Stimulated activated CD4-positive, alpha-beta T cell treated with anti-CD3 and anti-CD28 coated beads, Interleukin-1b, Interleukin-23, amount 100 ng/mL, for 1 hour (primary cell): ENCODE measurements at places on chromosomes 11 and 22.

GRCh38 chr22:31556627-31557203, 60.4 kb downstream of the SFI1 start:
- DNase-seq = no peak

- no peak for DNase-seq
Measured at GRCh38 chr22:28074526-28074925, 155.5 kb upstream of the PITPNB start.

- no peak for DNase-seq
Measured at GRCh38 chr11:47995360-47995769, 15.0 kb downstream of the PTPRJ start.

GRCh38 chr22:45291061-45291930, 6.5 kb downstream of the UPK3A start:
- no peak for DNase-seq

GRCh38 chr11:117361432-117361831, 33.8 kb downstream of the CEP164 start:
- DNase-seq = no peak

GRCh38 chr11:6245536-6245935, 6.6 kb downstream of the CNGA4 start:
- DNase-seq = no peak

DNA sequence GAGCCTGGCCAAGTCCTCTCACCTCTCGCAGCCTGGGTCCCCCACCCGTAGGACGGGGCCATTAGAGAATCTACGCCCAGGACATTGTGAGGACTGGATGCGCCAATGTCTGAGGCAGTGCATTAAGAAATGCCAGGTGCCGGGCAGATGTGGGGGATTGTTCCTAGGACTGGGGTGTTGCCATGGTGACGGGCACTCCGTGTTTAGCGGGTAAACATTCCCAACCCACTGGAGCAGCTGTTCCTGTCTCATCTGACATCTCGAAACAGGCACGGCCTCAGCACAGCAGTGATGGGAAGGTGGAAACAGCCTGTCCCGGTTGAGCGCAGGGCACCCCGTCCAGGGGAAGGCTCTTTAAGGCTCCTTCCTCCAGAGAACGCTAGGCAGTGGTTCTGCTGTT, 99.6 kb upstream of the RTL6 start:
- DNase-seq = no peak

- DNase-seq = no peak
Measured at GRCh38 chr11:116504541-116505297, 268.1 kb downstream of the BUD13 start.

- DNase-seq = no peak
Measured at GRCh38 chr11:99918761-99919160, 768.3 kb upstream of the ARHGAP42 start.

- DNase-seq = no peak
Measured at GRCh38 chr11:29210426-29210825, 806.4 kb downstream of the KCNA4 start.

- DNase-seq = no peak
Measured at GRCh38 chr11:57394203-57394965, 3.9 kb upstream of the PRG2 start.

DNA sequence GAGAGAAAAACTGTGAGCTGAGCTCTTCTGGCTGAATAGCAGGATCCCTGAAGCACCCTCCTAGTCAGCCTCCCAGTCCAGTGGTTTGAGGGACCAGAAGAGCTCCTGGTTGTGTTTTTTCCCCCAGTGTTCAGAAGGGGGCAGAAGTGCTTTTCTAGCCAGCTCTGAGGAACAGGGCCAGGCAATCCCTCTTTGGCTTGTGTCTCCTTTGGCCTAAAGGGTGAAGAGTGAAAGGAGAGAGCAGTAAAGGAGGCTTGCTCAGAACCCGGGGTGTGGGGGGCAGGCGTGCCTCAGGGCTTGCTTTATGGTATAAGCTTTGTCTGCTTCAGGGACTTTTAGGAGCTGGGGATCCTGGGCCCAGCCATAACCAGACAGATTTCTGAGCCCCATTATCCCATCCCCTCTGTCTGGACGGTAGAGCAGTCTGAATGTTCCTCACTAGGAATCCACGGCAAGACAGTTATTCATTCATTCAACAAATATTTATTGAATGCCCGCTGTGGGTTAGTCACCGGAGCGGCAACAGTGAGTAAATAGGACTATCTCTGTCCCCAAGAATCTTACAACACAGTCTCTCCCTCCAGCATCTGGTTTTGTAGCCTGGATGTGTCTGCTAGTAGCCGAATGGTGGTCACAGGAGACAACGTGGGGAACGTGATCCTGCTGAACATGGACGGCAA, 14.5 kb downstream of the ACP2 start:
- no peak for DNase-seq

DNA sequence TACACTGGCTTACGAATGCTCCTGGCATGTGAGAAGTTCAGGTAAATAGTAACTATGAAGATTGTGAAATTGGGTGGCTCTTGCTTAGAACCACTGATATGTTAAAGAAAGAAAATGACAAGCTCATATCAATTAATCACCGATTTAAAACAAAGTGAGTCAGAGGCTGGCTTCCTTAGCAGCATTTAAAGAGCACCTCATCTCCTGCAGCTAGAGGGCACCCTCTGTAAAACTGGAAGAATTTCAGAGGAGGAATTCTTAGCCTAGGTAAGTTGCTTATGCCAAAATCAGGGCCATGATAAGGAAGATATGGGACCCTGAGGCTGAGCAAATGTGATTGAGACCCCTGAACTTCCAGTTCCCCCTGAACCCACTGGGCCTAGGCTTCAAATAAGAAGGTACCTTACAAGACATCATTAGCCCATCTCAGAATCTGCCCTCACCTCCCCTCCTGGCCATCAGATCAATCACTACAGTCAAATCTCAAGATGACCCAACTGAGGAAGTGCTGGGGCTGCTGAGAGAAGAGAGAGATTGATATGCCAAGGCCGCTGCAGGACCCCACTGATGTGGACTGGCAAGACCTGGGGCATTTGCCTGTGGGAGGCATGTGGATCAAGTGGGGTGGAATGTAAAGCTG, 8.6 kb upstream of the CD3E start:
- DNase-seq = no peak

DNA sequence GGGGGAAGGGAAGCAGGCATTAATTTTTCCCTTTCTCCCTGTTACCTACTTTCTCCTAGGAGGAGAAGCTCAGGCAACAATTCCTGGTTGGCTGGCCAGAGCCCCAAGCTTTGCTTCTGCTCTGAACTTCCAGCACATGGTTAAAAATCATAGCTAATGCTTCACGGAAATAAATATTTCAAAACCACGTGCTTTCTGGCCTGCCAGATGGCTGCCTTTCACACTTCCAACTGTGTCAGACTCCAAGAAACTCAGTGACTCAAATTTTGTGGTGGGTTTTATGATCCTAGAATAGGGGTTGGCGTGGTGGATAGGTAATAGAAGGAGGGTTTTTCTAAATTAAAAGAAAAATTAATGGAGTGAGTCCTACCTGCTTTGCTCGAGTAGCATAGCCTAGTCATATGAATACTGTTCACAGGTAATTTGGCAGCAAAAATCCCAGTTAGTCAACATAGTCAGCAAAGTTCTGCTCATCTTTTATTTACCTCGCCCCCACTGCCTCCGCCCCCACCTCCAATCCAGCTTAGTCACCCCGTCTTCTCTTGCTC, 58.6 kb downstream of the SC5D start:
- no peak for DNase-seq

DNA sequence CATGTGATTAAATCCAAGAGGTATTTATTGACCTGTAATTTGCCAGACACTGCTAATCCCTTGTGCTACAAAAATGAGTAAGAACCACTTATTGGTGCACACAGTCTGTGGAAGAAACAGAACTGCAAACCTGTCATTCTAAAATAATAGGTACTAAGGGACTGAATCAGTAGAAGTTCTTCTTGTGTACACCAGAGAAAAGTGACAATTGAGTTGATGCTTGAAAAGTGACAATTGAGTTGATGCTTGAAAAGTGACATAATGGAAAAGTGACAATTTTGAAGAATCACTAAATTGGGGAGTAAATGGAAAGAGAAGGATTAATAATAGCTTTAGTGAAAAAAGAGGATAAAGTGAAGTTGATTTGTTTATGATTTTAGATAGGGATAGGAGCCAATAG, 56.4 kb downstream of the DKK3 start:
- DNase-seq = no peak

DNA sequence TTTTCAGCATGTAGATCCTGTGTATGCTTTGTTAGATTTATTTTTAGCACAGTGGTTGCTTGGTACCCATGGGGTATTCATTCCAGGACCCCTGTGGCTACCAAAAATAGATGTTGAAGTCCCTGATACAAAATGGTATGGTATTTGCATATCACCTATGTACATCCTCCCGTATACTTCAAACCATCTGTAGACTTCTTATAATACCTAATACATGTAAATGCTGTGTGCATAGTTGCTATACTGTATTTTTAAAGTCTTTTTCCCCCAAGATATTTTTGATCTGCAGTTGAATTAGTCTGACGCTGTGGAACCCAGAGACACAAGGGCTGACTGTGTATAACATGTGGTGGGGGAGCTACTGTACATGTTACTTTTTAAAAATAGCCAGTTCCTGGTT, 101.1 kb downstream of the ATXN10 start:
- DNase-seq = no peak

DNA sequence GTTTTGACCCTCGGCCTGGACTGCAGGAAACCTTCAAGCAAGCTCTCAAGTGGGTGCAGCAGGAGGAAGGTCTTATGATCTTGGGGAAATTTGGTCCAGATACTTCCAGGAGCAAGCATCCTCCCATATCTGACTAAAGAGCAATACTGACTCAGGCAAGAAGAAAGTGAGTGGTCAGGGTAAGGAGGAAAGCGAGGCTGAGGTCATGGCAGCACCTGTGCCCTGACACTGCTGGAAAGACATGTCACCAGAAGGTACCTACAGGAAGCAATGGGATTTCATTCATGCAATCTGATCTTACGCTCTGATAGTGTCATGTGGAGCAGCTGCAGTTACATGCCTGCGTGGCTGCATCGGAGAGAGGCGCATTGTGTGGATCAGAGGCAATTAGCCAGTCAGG, 6.5 kb upstream of the TOP3B start:
- DNase-seq = no peak

- no peak for DNase-seq
Measured at GRCh38 chr22:41768430-41768829, 32.0 kb upstream of the CCDC134 start.

- no peak for DNase-seq
Measured at GRCh38 chr11:111922803-111923202, 4.1 kb downstream of the C11orf52 start.

GRCh38 chr11:107898270-107898669, 30.0 kb upstream of the RAB39A start:
- DNase-seq = no peak

- no peak for DNase-seq
Measured at GRCh38 chr11:119344291-119345010, 2.1 kb downstream of the MFRP start.

- no peak for DNase-seq
Measured at GRCh38 chr11:125082611-125083311, 19.7 kb downstream of the SLC37A2 start.

DNA sequence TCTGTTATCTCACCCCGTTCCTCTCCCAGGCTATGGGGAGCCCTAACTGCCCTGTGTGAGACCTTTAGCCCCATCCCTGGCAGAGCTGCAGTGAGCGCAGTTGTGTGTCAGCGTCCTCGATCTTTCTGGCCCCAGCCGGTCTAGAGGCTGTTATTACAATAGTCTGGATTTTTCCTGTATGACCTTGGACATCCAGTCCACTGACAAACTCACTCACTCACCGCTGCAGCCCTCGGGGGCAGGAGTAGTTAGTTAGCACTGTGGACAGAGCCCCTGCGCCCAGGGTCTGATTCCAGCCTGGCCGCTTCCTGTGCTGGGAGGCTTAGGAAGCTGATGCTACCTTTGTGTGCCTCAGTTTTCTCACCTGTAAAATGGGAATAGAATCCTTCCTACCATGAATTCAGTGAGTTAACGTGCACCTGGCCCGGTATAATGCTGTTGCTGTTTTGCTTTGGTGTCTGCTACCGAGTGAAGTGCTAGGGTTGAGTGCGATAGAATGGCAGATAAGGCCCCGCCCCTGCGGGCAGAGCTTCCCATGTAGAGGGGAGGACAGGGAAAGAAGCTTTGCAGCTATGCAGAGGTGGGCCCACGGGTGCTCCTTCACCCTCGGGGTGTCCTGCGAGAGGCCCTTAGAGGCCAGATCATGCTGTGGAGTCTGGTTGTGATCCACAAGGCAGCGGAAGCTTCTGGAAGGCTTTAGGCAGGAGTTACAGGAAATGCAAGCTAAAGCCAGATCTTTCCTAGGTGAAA, 3.0 kb downstream of the LRP5 start:
- no peak for DNase-seq

- no peak for DNase-seq
Measured at GRCh38 chr11:7186190-7186589, 65.5 kb upstream of the SYT9 start.

- no peak for DNase-seq
Measured at GRCh38 chr11:106958517-106959248, 59.6 kb downstream of the GUCY1A2 start.

GRCh38 chr11:125128450-125128849, 17.0 kb upstream of the TMEM218 start:
- no peak for DNase-seq

GRCh38 chr11:131491503-131491902, 121.1 kb downstream of the NTM start:
- DNase-seq = no peak

GRCh38 chr22:21025266-21025665, 7.1 kb downstream of the SLC7A4 start:
- no peak for DNase-seq

- no peak for DNase-seq
Measured at GRCh38 chr11:117913736-117914397, 15.3 kb downstream of the TMPRSS13 start.

DNA sequence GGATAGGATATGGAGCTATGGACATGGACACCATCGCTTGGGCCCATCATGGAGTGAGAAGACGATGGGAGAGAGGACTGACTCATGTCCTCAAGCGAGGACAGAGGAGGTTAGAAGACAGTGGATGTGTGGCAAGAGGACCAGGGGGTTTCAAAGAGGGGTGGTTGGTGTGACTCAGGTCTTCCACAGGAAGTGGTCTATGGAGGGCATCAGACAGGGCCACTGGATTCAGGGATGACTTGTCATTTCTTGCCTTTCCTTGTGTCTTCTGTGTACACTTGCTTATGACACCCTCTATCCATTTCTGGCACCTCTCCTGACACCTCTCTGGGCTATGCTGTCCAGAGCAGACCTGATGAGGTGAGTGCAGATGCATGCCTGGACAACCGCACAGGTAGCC, 115.4 kb downstream of the OSBP2 start:
- no peak for DNase-seq

DNA sequence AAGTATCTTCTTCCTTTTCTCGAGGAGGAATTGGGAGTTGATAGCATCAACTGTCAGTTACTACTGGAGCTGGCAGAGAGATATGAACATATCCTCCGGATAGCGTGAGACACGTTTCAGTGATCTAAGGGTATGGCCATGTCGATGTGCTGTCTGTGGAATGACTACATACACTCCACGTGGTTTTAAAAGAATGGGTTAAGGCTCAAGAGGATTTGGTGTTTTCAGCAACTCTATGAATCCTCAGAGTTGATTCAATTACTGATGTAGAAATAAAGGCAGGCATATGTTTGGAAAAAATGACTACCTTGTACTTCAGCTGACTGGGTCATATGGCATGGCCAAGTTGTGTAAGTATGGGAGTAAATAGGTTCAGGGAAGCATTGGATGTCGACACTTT, 22.9 kb downstream of the MMP13 start:
- DNase-seq = no peak
